Esophagus muscularis mucosa (tissue), 4 donors: ENCODE measurements at places on chromosomes 13 and 19.

DNA sequence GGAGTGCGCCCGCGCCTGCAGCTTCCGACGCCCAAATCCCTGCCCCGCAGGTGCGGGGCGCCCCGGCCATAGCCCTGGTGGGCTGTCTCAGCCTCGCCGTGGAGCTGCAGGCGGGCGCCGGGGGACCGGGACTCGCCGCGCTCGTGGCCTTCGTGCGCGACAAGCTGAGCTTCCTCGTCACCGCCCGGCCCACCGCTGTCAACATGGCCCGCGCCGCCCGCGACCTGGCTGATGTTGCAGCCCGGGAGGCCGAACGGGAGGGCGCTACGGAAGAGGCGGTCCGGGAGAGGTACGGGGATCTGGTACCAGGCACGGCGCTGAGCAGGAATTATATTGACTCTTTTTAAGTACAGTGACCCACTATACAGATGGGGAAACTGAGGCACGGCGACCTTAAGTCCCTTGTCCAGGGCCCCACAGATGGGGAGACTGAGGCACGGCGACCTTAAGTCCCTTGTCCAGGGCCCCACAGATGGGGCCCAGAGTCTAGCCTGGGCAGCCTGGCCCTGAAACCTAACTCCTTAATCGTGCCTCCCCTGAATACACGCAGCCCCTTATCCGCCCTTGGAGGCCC lies 586 bp downstream of the MRI1 start:
- no peaks in the 10 kb centered on the region for H3K27me3 ChIP-seq
- H3K27ac ChIP-seq, result peak overlapping the region; percentile 75
- peaks cover 56% of the 10 kb centered on the region for H3K36me3 ChIP-seq
- H3K4me1 ChIP-seq, result peaks cover 17% of the 10 kb centered on the region
- peak overlapping the region; percentile 77 for H3K4me3 ChIP-seq

DNA sequence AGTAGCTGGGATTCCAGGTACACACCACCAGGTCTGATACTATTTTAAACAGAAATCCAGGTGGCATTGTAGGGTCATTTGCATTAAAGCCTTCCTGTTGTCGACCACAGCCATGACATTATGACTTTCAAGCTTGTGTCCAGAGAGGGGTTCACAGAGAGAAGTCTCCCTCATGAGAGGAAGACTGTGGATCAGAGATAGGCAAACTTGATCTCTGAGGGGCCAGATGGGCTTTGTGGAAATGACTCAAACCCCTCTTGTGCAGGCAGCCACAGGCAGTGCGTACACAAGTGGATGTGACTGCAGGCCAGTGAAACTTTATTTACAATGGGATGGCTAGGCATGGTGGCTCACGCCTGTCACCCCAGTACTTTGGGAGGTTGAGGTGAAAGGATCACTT lies 27.8 kb upstream of the F2RL3 start:
- DNase-seq, result no peak
- peaks cover 27% of the 10 kb centered on the region for H3K36me3 ChIP-seq
- H3K4me1 ChIP-seq, result no peaks in the 10 kb centered on the region
- no peak overlapping the region for H3K27ac ChIP-seq
- H3K27me3 ChIP-seq, result no peaks in the 10 kb centered on the region
- no peak overlapping the region for H3K4me3 ChIP-seq

DNA sequence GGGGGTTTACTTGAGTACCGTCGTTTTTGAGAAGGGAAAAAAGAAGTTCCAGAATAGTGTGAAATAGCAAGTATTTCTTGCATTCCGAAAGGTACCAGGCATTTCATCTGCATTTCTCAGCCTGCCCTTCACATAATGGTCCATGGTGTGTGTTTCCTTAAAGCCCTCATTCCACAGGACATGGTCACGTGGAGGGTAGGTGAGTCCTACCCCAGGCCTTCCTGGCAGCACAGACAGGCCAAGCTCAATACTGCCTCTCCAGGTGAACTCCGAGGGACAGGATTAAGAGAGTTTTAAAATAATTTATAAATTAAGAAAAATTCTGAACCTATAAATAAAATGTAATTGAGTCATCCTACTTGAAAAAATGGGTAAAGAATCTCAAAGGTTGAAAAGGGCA lies 64.7 kb downstream of the TNFRSF19 start:
- DNase-seq, result no peak
- H3K27me3 ChIP-seq, result no peaks in the 10 kb centered on the region
- H3K27ac ChIP-seq, result no peak overlapping the region
- H3K4me1 ChIP-seq, result peaks cover 13% of the 10 kb centered on the region
- H3K36me3 ChIP-seq, result no peaks in the 10 kb centered on the region

GRCh38 chr19:45505996-45506245 lies 1.4 kb upstream of the VASP start:
- no peak for DNase-seq
- no peaks in the 10 kb centered on the region for H3K36me3 ChIP-seq
- peaks cover 34% of the 10 kb centered on the region for H3K4me1 ChIP-seq
- peaks cover 3% of the 10 kb centered on the region for H3K27me3 ChIP-seq
- peak overlapping the region; percentile 100 for H3K4me3 ChIP-seq

- peaks cover 4% of the 10 kb centered on the region for H3K4me1 ChIP-seq
- H3K27me3 ChIP-seq, result no peaks in the 10 kb centered on the region
- no peak overlapping the region for H3K27ac ChIP-seq
- no peak overlapping the region for H3K4me3 ChIP-seq
Measured at GRCh38 chr19:4700693-4700970, 23.0 kb downstream of the DPP9 start.

DNA sequence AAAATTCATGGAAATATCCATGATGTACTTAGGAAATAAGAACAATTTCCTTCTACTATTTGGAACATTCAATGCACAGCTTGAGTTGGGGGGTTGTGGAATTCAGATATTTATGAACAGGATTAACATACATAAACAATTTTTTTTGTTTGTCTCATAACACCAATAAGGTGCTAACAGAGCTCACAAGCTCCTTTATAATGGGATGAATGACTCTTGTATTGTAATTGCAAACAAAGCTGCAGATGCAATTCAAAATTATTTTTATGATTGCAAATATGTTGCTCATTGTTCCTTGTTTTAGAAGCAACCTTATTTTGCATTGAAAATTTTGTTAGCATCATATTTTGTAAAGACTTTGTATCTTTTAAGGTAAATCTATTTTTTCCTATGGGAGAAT lies 265.7 kb downstream of the PCDH17 start:
- no peaks in the 10 kb centered on the region for H3K27me3 ChIP-seq
- H3K4me3 ChIP-seq, result no peak overlapping the region
- no peak overlapping the region for H3K27ac ChIP-seq
- H3K4me1 ChIP-seq, result no peaks in the 10 kb centered on the region

- H3K36me3 ChIP-seq, result no peaks in the 10 kb centered on the region
- H3K27me3 ChIP-seq, result no peaks in the 10 kb centered on the region
- H3K4me1 ChIP-seq, result peaks cover 8% of the 10 kb centered on the region
- no peak for DNase-seq
- no peak overlapping the region for H3K4me3 ChIP-seq
Measured at GRCh38 chr19:5542665-5543064, 25.1 kb downstream of the TINCR start.

- DNase-seq, result no peak
- no peak overlapping the region for H3K4me3 ChIP-seq
- H3K36me3 ChIP-seq, result no peaks in the 10 kb centered on the region
- H3K27me3 ChIP-seq, result no peaks in the 10 kb centered on the region
Measured at GRCh38 chr13:91630946-91631345, 232.5 kb downstream of the GPC5 start.

GRCh38 chr13:45137526-45137925 lies 17.2 kb downstream of the GTF2F2 start:
- H3K27me3 ChIP-seq, result no peaks in the 10 kb centered on the region
- H3K4me1 ChIP-seq, result peaks cover 7% of the 10 kb centered on the region
- no peak overlapping the region for H3K27ac ChIP-seq

GRCh38 chr19:41410336-41411054 lies 12.9 kb downstream of the BCKDHA start:
- peaks cover 54% of the 10 kb centered on the region for H3K36me3 ChIP-seq
- no peak overlapping the region for H3K4me3 ChIP-seq
- DNase-seq, result no peak

DNA sequence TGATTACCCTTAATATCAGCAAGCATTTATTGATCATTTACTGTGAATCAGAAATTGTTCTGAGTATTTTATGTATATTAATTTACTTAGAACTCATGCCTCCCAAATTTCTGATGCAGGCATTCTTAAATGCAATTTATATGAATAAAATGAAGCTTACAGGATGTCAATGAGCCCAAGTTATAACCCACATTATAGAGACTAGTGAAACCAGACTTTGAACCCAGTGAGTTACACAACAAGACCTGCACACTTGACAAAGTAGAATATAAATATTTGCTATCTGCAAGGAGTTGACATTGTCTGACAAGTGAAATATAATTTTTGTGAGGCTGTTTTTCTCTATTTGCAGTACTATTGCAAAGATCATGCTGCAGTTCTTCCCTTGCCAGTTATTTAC lies 656.0 kb downstream of the GPC5 start:
- no peaks in the 10 kb centered on the region for H3K36me3 ChIP-seq
- H3K27ac ChIP-seq, result no peak overlapping the region
- no peaks in the 10 kb centered on the region for H3K4me1 ChIP-seq

- H3K4me3 ChIP-seq, result no peak overlapping the region
- no peak overlapping the region for H3K27ac ChIP-seq
- H3K27me3 ChIP-seq, result no peaks in the 10 kb centered on the region
- peaks cover 34% of the 10 kb centered on the region for H3K4me1 ChIP-seq
- peaks cover 22% of the 10 kb centered on the region for H3K36me3 ChIP-seq
Measured at GRCh38 chr19:50478901-50479715, 2.5 kb upstream of the GARIN5A start.

DNA sequence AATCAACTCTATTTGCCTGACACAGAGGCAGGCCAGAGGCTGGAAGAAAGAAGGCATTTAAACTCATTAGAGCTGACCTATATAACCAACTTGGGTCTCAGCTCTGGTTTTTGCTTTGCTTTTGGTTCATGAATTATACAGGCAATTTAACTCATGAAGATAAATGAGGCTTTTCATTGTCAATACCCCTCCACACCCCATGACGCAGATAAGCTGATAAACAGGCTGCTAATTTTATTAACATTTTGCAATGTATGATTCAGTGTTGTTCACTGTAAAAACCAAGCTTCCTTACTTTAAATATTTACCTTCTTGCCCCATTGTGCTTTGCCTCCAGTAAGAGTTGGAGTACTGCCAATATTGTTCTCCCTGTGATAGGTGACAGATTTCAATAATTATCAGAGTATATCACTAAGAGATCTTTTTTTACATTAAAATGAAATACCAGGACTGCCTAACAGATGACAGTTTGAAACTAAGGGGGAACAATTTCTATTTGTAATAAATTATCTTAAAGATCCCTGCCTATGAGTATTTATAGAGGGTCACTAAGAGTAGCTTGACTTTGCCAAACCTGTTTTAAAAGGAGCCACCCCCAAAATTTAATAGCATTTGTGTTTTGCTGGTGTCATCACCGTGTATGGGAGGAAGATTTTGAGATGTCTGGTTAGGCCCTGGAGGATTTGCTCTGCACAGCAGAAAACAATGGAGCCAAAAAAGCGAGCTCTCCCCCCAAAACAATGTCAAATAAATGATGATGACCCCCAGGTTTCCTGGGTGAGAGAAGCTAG lies 472.7 kb upstream of the NBEA start:
- no peaks in the 10 kb centered on the region for H3K36me3 ChIP-seq
- peaks cover 26% of the 10 kb centered on the region for H3K4me1 ChIP-seq
- H3K27ac ChIP-seq, result no peak overlapping the region
- no peaks in the 10 kb centered on the region for H3K27me3 ChIP-seq
- peak; percentile 64 for DNase-seq

DNA sequence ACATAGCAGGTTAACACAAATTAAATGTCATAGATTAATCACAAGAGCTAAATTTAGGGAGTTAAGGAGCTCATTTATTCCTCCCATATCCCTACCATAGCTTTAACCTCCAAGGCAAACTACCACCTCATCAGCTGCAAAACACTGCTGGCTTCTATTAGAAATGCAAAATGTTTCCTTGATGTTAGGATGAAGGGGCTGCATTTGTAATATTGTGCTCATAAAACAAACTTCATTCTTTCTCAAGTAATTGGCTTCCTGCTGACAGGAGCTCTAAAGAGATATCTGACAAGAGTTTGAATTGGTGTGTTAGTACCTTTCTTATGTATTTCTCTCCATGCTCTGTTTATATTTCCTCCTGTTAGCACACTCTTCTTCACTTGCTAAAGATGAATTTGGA lies 152.1 kb downstream of the OLFM4 start:
- no peaks in the 10 kb centered on the region for H3K4me1 ChIP-seq
- no peak for DNase-seq
- no peaks in the 10 kb centered on the region for H3K27me3 ChIP-seq
- no peak overlapping the region for H3K4me3 ChIP-seq
- no peaks in the 10 kb centered on the region for H3K36me3 ChIP-seq

GRCh38 chr13:27621366-27622101 lies at the start of gene POLR1D:
Gene POLR1D (plus strand): TSS chr13:27621892. CDS start chr13:27621984, 92 bp downstream.
- peak within 1 kb of the TSS; percentile 83 for H3K4me3 ChIP-seq
- peaks cover 51% of the 10 kb centered on the region for H3K4me1 ChIP-seq
- no peaks in the 10 kb centered on the region for H3K27me3 ChIP-seq
- H3K27ac ChIP-seq, result peak within 1 kb of the TSS; percentile 98
- peaks cover 12% of the 10 kb centered on the region for H3K36me3 ChIP-seq
- DNase-seq, result no peak

DNA sequence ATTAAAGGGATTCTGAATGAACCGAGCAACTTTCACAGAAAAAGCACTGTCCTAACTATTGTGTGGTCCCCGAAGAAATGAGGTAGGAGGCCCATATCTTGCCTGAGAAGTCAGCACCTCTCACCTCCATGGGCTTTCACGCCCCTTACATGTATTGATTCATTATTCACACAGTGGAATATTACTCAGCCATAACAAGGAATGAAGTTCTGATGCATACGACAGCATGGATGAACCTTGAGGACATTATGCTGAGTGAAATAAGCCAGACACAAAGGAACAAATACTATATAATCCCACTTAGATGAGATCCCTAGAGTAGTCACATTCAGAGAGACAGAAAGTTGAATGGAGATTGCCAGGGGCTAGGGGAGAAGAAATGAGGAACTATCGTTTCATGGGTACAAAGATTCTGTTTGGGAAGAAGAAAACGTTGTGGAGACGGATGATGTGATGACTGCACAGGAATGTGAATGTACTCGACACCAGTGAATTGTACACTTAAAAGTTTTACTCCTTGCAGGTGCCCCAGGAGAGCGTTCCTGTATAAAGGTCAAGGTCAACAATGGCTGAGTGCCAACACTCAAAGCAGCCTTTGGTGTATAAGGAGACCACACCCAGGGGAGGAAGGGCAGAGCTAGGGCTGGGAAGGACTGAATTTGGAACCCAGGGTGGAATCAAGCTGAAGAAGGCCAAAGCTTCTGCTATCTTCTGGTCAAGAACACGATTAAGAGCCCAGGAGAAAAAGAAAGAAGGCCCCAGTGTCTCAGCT lies 22.5 kb downstream of the ZIC5 start:
- no peak for DNase-seq
- H3K27ac ChIP-seq, result no peak overlapping the region
- no peaks in the 10 kb centered on the region for H3K36me3 ChIP-seq
- H3K27me3 ChIP-seq, result peaks cover 9% of the 10 kb centered on the region

- H3K27ac ChIP-seq, result peak overlapping the region; percentile 90
- H3K4me3 ChIP-seq, result peak overlapping the region; percentile 78
- peaks cover 17% of the 10 kb centered on the region for H3K36me3 ChIP-seq
- H3K27me3 ChIP-seq, result no peaks in the 10 kb centered on the region
Measured at GRCh38 chr19:45179072-45179891, 698 bp downstream of the BLOC1S3 start.

GRCh38 chr19:16319481-16319880 lies 5.1 kb upstream of the KLF2 start:
- peaks cover 40% of the 10 kb centered on the region for H3K4me1 ChIP-seq
- peak overlapping the region; percentile 23 for H3K27ac ChIP-seq
- H3K27me3 ChIP-seq, result no peaks in the 10 kb centered on the region
- DNase-seq, result no peak

GRCh38 chr19:3039641-3040077 lies 10.6 kb upstream of the TLE2 start:
- peaks cover 3% of the 10 kb centered on the region for H3K27me3 ChIP-seq
- no peak overlapping the region for H3K27ac ChIP-seq
- peaks cover 39% of the 10 kb centered on the region for H3K4me1 ChIP-seq
- no peak overlapping the region for H3K4me3 ChIP-seq
